ENCODE measurements at places on chromosomes 6 and 20. TPM values are rescaled to one million over a fixed set of nuclear protein-coding genes. Genes with fewer than 3 reads are reported as not detected.

- DNase-seq = no peak
Measured at GRCh38 chr20:2195614-2196013, 94.0 kb downstream of the STK35 start.

GRCh38 chr6:54772610-54773009 lies 74.0 kb upstream of the FAM83B start:
- DNase-seq = no peak

Gene CALHM5
- polyA plus RNA-seq = 0.05 TPM

DNA sequence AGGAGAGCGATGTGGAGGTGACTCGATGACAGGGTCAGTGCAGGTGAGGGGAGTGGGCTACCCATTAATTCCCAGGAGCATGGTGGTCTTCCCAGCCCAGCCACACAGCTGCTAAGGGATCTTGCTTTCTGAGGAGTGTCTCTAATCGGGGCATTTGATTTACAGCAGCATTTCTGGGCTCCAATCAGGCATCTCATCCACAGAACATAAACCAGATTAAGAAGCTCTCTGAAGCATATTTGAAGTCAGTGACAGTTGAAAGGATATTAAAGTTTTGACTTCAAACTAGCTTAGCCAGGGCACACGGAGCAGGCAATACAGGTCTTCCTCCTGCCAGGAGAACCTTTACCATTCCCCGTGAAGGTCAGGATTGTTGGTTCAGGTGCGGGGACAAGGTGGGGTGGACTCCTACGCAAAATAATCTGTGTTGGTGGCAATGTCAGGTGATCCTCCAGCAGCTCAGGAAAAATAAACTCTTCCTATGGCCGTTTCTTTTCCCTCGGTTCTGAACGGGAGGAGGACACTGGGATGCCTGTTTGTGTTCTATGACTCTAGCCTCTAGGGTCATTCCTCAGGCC lies 39.9 kb upstream of the ZNF831 start:
- no peak for DNase-seq

GRCh38 chr6:164101859-164102258 lies 687.3 kb downstream of the QKI start:
- DNase-seq = no peak

Gene CENPW
- 16.4 TPM for polyA plus RNA-seq

Gene MROH8
- 0.86 TPM for polyA plus RNA-seq

- no peak for DNase-seq
Measured at GRCh38 chr20:19397666-19398065, 185.2 kb downstream of the SLC24A3 start.

Gene GTSF1L
- polyA plus RNA-seq = not detected

DNA sequence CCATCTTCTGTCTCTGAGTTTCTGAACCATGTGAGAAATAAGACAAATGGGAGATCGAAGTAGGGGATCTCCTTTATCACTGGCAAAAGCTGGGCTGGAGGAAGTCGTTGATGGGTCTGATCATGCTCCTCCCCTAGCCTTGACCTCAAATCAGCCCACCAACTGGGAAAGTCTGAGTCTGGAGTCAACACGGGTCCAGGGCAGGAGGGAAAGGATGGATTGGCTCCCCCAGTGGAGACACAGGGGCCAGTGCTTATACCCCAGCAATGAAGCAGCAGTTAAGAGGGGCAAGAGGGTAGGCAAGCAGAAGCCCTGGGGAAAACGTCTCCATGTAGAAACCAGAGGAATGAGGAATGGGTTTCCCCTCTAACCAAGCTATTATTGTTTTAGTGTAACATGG lies 152.6 kb downstream of the TBC1D7 start:
- no peak for DNase-seq

- DNase-seq = no peak
Measured at GRCh38 chr6:119196715-119197114, 118.3 kb upstream of the FAM184A start.

Gene SAPCD1
- 3.1 TPM for polyA plus RNA-seq

DNA sequence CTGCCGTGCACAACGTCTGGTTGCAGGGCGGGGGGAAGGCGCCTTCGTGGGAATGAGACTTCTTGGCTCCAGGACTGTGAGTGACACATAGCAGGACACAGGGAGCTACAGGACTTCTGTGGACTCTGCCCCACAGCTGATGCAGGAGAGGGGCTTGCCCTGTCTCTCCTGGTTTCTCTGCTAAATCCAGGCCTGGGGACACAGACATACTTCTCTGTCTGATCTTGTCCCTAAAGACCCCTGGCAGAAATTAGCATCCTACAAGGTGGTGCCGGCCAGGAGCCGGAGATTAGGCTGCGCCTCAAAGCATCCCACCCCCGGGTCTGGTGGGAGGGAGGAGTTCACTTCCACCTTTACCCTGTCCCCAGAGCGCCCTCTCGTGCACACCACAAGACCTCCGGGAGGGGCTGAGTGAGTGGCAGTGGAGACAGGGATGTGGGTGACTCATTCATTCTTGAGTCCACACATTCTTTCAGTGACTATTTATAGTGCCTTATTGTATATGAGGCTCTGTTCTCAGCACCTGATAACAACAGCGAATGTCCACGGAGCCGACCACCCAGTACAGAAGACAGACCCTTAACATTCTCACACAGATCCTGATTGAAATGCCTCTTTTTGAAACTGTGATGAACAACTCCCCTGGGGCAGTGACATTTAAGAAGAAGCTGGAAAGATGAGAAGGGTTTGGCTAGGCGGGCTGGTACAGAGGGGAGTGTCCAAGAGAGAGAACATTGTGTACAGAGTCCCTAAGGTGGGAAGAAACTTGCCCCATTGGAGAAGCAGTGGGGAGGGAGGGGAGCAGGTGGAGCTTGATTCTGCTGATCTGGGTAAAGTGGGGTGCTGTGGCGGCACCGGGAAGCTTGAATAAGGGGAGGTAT lies 39.0 kb downstream of the GMPR start:
- peak; percentile 59 for DNase-seq

- no peak for DNase-seq
Measured at GRCh38 chr6:100426744-100427338, 37.9 kb downstream of the SIM1 start.

GRCh38 chr6:127457456-127458064 lies 1.6 kb downstream of the KIAA0408 start:
- no peak for DNase-seq

DNA sequence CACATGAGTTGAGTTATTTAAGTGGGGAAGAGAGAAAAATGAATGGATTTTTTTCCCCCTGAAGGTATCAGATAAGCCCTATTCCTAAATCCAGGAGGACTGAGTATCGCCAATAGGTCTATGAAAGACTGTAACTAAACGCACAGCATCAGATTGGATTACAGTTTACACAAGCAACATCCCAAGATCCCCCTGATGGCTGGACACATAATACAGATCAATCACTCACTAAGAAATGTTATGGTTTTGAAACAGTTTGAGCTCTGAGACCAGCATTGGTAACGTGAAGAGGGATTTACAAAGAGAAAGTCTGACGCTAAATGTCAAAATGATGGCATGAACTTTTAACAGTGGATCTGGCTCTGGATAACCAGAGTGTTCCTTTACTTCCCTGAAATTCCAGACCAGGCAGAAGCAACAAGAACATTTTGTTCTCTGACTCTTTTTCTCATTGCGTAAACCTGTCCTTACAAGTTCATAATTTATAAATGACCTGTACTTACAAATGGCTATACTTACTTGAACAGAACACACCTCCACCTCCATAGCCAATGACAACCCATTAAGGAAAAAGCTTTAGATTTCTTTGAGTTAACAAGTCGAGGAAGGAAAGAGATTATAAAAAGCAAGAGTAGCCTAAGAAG lies 131.8 kb upstream of the BEND3 start:
- no peak for DNase-seq

Gene GRM4
- polyA plus RNA-seq = 19.6 TPM

GRCh38 chr6:150683320-150683719 lies 83.6 kb downstream of the PLEKHG1 start:
- no peak for DNase-seq

- DNase-seq = no peak
Measured at GRCh38 chr20:1313236-1313964, 15.5 kb downstream of the SDCBP2 start.

DNA sequence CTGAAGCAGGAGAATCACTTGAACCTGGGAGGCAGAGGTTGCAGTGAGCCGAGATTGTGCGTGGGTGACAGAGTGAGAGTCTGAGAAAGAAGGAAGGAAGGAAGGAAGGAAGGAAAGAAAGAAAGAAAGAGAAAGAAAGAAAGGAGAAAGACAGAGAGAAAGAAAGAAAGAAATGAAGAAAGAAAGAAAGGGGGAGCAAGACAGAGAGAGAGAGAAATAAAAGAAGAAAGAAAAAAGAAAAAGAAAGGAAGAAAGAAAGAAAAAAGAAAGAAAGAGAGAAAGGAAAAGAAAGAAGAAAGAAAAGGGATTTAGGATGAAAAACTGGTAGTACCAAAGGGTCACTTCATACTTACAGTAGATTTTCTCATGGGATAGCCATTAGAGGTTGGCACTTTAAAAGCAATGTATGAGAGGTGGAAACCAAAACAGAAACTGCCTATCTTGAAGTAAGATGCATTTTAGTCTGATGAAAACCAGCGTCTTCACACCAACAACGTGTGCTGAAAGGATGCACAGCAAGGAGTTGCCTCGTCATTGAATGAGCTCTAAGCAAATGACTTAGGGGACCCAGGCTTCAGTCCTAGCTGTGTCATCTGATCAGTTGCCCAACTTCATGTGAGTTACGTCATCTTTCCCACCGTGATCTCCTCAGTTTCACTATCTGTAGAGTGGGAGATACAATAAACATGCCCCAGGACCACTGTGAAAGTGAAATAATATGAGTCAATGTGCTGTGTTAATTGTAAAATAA lies 133.9 kb upstream of the NEDD9 start:
- DNase-seq = no peak

- DNase-seq = no peak
Measured at GRCh38 chr6:105476978-105477377, 74.1 kb upstream of the PREP start.

Gene GSTA3
- not detected for polyA plus RNA-seq

Gene CGA
- not detected for polyA plus RNA-seq

GRCh38 chr6:41470331-41471063 lies 75.7 kb upstream of the FOXP4 start:
- DNase-seq = no peak

DNA sequence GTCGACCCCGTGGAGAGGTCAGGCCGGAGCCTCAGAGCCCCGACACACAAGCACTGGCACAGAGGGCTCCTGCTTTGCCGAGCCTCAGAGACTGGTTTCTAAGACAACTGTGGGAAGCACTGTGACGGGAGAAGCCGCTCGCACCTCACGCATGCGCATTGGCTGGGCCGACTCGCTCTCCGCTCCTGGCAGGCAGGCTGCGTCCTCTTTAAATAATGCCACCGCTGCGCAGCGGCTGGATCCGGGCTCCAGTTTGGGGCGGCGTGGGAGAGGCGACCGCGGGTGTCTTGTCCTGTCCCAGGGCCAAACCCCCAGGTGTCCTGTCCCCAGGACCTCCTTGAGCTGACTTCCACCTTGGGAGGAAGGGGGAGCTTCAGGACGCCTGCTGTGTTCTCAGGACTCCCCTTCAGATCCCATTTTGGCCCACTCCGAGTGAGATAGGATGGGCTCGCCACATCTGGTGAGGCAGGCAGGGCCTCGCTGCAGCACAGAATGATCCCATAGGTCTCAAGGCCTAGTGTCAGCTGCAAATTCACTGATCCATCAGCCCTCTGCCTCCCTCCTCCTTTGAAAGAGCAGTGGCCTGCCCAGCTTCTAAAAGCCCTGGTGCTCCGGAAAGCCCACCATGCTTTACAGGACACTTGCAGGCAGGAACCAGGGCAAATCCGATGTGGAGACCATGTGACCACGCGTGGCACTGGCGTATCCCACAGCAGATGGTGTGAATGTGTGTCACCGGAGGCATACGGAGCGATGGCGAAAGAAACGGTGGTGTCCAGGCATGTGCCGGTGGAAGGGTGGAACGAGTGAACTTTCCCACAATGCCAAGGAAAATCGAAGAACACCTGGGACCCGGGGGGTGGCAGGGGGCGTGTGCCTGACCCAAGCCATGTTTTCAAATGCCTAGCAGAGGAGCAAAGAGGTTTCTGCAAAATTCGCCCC lies 169.3 kb upstream of the ZNF337 start:
- peak; percentile 74 for DNase-seq

- no peak for DNase-seq
Measured at GRCh38 chr6:78251931-78252330, 599.1 kb downstream of the MEI4 start.

Gene SRMS
- 0.39 TPM for polyA plus RNA-seq

DNA sequence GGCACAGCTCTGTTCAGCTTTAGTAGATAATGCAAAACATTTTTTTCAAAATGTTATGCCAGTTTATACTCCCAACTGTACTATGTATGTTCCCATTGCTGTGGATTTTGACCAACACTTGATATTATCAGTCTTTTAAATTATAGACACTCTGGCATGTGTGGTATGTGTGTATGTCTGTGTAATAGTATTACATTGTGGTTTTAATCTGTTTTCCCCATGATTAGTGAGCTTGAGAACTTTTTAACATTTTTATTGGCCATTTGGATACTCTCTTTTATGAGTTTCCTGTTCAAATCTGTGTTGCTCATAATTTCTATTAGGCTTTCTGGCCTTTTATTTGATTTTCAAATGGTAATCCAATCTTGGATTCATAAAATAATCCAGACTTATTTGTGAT lies 69.2 kb upstream of the TXNDC5 start:
- DNase-seq = no peak

Gene PHACTR1
- polyA plus RNA-seq = 3.9 TPM

GRCh38 chr20:5393218-5393870 lies 76.6 kb upstream of the PROKR2 start:
- DNase-seq = no peak

- no peak for DNase-seq
Measured at GRCh38 chr6:160995271-160995670, 3.7 kb downstream of the MAP3K4 start.

Gene AIF1
- 6.3 TPM for polyA plus RNA-seq

Gene FNDC11
- 8.8 TPM for polyA plus RNA-seq

DNA sequence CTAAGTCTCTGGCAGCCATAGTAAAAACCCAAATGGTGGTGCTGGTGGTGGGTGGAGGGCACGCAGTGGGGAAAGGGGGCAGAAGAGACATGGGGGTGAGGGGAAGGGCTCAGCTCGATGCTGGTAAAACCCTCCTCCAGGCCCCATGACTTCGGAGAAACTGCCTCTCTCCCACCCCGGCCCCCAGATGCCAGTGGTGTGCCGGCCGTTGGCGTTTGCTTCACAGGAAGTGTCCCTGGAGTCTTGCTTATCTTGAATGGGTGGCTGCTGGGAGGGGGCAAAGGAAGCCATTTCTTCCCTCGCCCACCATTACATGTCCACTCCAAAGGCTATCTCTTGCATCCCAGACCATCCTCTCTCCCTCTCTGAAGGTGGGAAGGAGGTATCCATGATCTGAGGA lies 25.4 kb downstream of the VEGFA start:
- no peak for DNase-seq

Gene B3GALT4
- polyA plus RNA-seq = 2.2 TPM
